ENCODE measurements at places on chromosomes 3 and 15.

DNA sequence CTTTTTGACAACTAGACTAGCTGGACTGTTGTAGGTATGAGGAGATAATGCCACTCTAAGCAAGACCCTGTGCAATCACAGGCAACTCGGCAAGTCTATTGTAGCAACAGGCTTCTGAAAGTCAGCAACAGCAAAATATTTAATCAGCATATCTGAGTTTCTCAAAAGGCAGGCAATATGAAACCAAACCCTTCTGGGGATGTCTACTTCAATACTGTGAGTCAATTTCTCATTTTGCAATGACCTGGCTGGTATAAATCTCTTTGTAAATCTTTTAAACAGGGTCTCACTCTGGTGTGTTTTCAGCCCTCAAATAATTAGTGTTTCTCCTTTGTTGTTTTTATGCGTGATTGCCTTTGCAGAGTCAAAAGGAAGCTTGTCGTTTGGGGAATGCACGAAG, 1044.5 kb downstream of the NTRK3 start:
- no peak for DNase-seq
- no peaks in the 10 kb centered on the region for H3K4me1 ChIP-seq
- no peaks in the 10 kb centered on the region for H3K36me3 ChIP-seq

DNA sequence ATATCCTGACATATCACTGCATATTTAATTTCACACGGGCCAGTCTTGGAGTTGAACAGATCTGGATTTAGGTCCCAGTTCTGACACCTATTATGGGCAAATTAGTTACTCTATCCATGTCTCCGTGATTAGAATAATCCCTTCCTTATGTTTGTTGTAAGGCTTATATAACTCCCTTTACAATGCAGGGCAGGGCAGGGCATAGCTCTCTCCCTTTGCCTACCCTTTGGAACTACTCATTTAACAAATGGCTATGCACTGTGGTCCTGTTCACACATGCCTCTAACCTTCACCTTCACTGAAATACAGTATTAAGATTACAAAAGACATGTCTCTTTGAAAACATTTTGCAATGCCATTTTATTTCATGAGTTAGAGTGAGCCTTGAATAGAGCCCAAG, 24.8 kb upstream of the ATP13A5 start:
- no peaks in the 10 kb centered on the region for H3K4me1 ChIP-seq
- H3K4me3 ChIP-seq, result no peak overlapping the region
- H3K36me3 ChIP-seq, result no peaks in the 10 kb centered on the region
- H3K27me3 ChIP-seq, result no peaks in the 10 kb centered on the region

DNA sequence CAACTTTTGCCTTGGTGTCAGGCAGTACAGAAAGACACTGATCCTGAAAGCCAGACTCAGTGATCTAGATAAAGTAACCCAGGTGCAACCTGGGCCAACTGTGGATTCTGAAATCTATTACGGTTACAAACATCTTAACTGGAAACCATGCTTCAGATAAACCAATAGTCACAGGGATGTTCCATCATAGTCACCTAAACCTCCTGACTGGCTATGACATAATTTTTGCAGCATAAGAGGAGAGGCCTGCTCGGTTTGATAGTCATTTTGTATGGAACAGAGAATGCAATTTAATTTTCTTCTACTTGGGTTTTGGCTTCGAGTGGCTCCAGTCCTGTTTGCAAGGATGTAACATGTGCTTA, 3.7 kb downstream of the SLCO3A1 start:
- H3K36me3 ChIP-seq, result peaks cover 20% of the 10 kb centered on the region
- peak overlapping the region; percentile 93 for H3K27ac ChIP-seq
- peaks cover 54% of the 10 kb centered on the region for H3K4me1 ChIP-seq
- no peak for DNase-seq

DNA sequence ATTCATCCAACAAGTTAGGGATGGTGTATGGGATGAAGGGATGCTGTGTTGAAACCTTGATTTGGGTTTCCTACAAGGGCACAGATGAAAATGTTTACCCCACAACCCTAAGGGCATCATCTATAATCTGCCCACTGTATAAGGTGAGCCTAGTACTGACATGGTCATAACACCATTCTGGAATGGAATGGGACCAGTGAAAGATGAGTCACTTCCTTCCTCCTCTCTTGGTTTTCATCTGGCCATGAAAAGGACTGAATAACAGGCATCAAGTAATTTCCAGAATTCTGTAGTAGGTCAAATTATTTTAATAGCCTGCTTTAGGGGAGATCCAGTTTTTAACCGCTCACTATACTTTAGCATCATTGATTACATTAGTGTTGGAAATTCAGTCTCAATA, 538.6 kb downstream of the NR2F2 start:
- no peaks in the 10 kb centered on the region for H3K36me3 ChIP-seq
- H3K27ac ChIP-seq, result no peak overlapping the region
- H3K4me3 ChIP-seq, result no peak overlapping the region
- H3K4me1 ChIP-seq, result no peaks in the 10 kb centered on the region

- H3K36me3 ChIP-seq, result no peaks in the 10 kb centered on the region
- no peaks in the 10 kb centered on the region for H3K4me1 ChIP-seq
- DNase-seq, result no peak
- H3K27me3 ChIP-seq, result peaks cover 42% of the 10 kb centered on the region
- no peak overlapping the region for H3K4me3 ChIP-seq
- no peak overlapping the region for H3K27ac ChIP-seq
Observed at GRCh38 chr15:48393645-48394506, 62.6 kb downstream of the DUT start.

DNA sequence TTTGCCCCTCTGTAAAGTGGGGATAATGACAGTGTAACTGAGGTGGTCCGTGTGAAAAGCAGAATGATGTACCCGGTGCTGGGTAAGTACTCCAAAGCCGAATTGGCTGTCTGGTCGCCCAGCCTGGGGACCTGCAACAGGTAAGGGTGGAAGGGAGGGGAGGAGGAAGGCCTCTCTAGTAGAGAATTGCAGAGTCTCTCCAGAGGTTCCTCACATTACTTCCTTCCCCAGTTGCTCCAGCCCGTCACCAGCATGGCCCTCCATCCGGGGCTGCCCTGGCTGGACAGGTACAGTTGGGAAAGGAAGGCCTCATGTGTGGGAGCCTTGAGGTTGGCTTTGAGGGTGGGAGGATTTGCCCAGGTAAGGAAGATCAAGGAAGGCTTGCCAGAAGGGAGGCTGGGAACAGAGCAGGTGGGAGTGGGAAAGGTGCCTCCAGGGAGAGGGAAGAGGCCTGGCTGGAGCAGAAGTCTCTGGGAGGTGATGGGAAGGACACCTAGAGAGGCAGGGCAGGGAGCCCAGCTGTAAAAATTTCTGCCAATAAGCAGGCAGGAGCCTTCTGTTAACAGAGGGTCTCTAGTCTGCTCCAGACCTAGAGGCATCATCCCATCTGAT, 1.7 kb upstream of the PSTPIP1 start:
- peaks cover 62% of the 10 kb centered on the region for H3K4me1 ChIP-seq
- no peak for DNase-seq
- H3K27ac ChIP-seq, result peak overlapping the region; percentile 92
- H3K4me3 ChIP-seq, result peak overlapping the region; percentile 96

DNA sequence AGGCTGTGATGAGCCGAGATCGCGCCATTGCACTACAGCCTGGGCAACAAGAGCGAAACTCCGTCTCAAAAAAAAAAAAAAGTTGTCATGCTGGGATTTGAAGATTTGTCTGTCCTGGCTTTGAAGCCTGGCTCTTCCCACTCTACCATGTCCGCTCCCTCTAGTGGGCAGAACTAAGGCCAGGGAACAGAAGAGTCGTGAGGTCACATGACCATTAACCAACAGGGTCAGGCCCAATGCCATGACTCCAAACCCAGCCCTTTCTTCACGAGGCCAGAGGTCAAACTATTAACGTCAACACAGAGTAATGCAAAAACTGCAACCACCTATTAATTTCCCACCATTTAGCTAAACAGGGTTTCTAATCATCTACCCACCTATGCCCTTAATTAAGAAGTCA, 212.1 kb downstream of the ADAMTS17 start:
- no peak overlapping the region for H3K27ac ChIP-seq
- H3K36me3 ChIP-seq, result no peaks in the 10 kb centered on the region
- H3K4me3 ChIP-seq, result no peak overlapping the region
- H3K4me1 ChIP-seq, result no peaks in the 10 kb centered on the region
- no peaks in the 10 kb centered on the region for H3K27me3 ChIP-seq

- DNase-seq, result no peak
- no peak overlapping the region for H3K27ac ChIP-seq
- no peaks in the 10 kb centered on the region for H3K27me3 ChIP-seq
- H3K4me1 ChIP-seq, result no peaks in the 10 kb centered on the region
Observed at GRCh38 chr3:55244247-55244646, 242.9 kb downstream of the WNT5A start.

Data from central memory CD8-positive, alpha-beta T cell (primary cell).